Kasumi-1 (cell line): ENCODE measurements at places on chromosomes 5 and 9.

DNA sequence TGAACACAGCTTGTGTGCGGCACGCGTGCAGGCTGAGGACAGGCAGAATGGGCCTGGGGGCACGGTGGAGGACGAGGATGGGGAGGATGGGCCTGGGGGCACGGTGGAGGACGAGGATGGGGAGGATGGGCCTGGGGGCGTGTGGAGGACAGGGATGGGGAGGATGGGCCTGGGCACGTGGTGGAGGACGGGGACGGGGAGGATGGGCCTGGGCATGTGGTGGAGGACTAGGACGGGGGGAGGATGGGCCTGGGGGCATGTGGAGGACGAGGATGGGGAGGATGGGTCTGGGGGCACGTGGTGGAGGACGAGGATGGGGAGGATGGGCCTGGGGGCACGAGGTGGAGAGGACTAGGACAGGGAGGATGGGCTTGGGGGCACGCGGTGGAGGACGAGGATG lies 22.0 kb downstream of the FBXW5 start:
- DNase-seq: no peak

GRCh38 chr9:120030847-120031246 lies 549.1 kb downstream of the CDK5RAP2 start:
- no peak for DNase-seq

DNA sequence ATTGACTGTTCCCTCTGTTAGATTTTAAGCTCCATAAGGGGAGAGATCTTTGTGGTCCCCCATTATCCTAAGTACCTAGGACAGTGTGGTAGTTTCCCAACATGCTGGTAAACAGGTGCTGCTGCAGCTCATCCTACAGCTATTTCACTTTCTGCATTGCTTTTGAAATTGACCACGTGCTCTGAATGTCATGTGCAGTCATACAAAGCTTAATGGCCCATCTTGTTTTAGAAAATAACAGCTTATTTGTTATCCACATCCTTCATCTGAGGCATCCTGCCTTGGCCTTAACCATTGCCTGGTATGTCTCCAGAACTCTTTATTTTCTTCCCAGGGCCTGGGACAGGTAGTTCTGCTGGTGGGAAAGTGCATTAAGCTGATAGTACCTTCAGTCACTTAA lies 14.7 kb downstream of the PIK3R1 start:
- DNase-seq: no peak

GRCh38 chr9:37495571-37495970 lies 9.8 kb downstream of the POLR1E start:
- no peak for DNase-seq

GRCh38 chr9:17624571-17624970 lies 45.7 kb downstream of the SH3GL2 start:
- DNase-seq: no peak

DNA sequence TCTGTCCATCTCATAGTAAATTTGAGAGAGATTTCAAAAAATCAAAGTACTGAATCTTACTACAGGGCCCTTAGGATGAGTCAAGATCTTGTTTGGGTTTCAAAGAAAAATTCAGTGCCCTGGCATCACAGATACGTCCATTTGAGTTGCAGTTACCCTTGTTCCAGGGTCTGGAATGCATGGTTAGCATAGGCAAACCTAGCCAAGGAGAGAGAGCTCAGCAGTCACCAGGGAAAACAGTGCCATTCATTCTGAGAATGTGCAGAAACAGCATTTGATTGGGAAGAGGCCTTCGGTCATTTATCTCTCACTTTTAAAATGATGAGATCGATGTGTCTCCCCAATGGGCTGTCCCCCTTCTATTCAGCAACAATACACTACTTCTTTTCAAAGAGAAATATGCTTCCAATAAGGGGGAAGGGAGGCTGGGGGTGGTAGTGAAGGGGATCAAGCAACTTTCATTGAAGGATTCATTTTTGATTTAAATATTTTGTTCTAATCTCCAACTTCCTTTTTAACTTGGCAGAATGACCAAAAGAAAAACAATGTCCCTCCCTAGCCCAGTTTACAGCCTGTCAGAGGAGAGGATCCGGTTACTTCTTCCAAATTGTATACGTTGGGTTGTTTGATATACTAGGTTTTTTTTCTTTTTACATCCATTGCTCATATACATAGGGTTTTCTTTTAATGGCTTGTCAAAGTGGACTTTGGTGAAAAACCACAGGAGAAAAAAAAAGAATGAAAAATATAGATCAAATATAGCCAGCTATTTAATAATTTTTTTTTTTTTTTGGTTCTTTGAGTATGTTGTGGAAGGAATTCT lies 491.1 kb downstream of the CCDC171 start:
- DNase-seq: no peak
